ENCODE measurements at places on chromosomes 2 and 18.

DNA sequence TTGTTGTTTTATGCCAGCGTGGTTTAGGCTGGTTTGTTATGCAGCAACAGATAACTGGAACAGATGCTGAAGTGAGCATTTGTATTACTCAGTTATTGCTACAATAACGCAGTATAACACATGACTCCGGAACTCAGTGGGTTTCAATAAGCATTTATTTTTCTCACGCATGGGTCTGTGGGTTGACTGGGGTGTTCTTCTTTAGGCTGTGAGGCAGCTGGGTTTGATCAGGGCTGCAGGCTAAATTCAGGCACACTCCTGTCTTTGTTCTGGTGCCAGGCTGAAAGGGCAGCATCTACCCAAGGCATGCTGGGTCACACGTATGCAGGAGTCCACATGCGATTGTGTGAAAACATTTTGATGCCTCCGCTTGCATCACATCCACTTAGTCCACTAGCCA, 3.8 kb upstream of the SLC1A4 start:
- DNase-seq: no peak

DNA sequence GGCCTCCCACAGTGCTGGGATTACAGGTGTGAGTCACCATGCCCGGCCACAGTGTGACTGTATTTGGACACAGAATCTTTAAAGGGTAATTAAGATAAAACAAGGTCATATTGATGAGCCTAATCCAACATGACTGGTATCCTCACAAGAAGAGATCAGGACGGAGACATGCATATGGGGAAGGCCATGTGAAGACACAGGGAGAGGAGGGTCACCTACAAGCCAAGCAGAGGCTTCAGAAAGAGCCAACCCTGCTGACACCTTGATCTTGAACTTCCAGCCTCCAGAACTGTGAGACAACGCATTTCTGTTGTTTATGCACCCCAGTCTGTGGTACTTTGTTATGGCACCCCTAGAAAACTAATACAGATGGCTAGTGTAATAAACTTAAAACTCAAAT, 72.4 kb downstream of the REV1 start:
- DNase-seq: no peak

- no peak for DNase-seq
Measured at GRCh38 chr18:59792353-59792752, 95.1 kb upstream of the CCBE1 start.

DNA sequence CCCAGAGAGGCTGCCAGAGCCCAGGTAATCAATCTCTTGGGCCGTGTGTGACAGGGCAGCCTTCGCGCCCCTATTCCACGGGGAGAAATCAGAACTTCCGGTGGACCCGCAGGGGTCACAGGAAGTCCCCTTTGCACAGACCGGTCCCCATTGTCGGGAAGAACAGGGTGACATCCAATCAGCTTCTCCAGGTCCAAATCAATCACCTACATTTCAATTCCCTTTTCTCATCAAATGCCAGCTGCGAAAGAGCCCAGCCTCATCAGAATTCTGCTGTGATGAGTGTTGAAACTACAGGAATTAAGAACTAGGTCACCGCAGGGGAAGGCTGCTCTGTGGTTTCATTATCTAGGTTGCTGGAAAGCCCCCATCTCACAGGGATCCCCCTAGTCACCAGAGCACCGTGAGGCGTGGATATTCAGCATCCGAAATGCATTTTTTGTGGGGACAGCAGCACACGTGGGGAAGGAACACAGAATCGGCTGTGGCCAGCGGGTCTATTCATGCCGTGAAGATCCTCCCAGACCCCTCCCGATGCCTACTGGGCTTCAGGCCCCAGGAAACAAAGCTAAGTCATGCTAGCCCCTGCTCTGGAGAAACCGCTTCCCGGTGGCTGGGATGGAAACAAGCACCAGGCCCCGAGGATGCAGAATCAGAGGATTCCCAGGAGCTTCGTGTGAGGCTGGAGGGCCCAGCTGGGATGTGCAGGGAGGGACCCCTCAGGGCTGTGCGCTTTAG, 193.7 kb upstream of the ID2 start:
- peak; percentile 36 for DNase-seq

DNA sequence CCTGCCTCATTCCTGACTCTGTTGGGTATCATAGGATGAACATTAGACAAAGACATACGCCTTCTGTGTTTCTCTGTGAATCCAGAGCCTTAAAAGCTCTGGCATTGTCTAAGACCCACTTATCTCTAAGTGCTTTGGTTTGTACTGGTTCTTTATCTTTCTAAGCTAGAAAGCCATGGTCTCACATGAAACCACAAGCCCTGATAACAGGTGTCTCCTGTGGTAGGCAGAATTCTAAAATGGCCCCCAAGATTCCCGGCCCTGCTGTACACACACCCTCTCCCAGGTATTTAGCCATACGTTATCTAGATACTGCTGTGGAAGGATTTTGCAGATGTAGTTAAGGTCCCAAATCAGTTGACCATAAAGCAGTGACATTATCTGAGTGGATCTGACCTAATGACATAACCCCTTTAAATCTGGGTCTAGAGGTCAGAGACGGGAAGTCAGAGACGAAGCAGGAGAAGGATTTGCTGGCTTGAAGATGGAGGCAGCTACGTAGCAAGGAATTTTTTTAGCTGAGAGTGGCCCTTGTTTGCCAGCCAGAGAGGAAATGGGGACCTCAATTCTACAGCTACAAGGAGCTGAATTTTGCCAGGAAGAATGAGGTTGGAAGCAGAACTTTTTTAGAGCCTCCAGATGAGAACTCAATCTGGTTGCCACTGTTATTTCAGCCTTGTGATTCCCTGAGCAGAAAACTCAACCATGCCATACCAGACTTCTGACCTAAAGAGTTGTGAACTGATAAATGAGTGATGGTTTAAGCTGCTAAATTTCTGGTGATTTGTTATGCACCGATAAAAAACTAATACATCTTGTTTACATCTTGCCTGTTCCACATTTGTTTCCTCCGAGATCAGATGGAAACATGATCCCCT, 186.7 kb downstream of the CAMKMT start:
- no peak for DNase-seq

DNA sequence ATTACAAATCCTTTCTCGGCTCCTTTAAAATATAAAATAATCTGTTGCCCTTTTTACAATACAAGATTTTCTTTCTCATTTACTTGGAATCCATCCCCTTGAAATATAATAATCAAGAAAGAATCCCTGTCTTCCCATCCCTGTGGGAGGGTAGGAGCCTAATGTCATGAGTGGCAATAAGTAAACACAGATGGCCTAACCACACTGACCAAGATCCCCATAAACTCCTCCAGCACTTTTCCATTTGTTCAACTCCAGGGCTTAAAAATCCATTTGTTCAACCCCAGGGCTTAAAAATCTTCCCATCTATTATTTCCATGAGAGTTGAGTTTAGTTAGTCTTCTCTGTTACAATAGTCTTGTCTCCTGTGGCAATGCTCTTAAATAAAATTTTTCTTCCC, 297.6 kb downstream of the CDH7 start:
- no peak for DNase-seq
